ENCODE measurements at places on chromosomes 13 and 19.

DNA sequence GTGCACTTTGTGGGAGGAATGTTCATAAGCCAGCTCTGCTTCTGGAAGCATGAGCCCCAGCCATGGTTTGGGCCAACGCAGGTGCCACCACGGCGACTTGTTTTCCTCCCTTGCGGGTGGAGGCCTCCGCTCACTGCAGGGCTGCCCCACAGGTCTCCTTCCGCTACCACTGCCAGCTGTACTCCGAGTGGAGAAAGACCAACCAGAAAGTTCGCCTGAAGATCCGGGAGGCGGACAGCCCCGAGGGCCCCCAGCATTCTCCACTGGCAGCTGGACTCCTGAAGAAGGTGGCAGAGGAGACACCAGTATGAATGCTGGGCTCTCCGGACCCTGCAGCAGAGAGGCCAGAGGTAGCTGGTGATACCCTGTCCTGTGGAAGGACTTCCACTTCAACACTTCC is 6.5 kb upstream of the HNRNPM start:
- no peak for DNase-seq

GRCh38 chr13:45332036-45332830 is 8.8 kb downstream of the TPT1 start:
- peak; percentile 54 for DNase-seq

DNA sequence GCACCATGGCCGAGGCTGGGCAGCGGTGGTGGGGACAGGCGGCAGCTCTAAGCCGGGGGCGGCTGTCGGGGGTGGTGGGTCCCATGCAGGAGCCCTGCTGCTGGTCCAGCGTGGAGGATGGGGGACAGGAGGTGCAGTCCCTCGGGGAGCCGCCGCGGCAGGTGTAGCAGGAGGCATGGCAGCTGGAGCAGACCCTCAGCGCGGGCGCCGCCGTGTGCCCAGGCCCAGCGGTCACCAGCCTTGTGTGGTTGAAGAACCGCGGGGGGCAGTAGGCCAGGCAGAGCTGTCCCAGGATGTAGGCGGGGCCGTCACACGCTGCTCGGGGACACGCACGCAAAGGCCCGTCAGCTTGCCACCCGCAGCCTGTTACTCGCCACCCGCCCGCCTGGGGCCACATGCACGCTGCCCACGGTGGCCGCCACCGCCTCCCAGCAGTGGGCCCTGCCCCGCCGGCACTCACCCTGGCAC is 2.9 kb upstream of the C19orf25 start:
- no peak for DNase-seq

DNA sequence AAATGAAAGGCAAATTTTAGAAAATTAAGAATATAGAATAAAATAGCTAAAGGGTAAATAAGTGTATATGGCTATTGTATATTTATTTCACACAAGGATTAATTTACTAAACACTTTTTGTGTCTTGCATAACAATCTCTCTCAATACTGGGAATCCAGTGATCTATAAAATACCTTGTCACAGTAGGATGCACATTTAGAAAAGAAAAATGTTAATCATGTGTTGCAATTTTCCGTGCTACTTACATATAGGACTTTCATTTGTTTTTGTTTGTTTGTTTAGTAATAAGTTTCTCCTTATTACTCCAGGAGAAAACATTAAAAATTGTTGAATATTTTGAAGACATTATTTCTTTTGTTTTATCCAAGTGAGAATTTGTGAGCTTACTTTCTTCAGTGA is 1533.3 kb downstream of the SLITRK5 start:
- no peak for DNase-seq

- DNase-seq = no peak
Observed at GRCh38 chr19:16638666-16639065, 10.7 kb upstream of the MED26 start.

DNA sequence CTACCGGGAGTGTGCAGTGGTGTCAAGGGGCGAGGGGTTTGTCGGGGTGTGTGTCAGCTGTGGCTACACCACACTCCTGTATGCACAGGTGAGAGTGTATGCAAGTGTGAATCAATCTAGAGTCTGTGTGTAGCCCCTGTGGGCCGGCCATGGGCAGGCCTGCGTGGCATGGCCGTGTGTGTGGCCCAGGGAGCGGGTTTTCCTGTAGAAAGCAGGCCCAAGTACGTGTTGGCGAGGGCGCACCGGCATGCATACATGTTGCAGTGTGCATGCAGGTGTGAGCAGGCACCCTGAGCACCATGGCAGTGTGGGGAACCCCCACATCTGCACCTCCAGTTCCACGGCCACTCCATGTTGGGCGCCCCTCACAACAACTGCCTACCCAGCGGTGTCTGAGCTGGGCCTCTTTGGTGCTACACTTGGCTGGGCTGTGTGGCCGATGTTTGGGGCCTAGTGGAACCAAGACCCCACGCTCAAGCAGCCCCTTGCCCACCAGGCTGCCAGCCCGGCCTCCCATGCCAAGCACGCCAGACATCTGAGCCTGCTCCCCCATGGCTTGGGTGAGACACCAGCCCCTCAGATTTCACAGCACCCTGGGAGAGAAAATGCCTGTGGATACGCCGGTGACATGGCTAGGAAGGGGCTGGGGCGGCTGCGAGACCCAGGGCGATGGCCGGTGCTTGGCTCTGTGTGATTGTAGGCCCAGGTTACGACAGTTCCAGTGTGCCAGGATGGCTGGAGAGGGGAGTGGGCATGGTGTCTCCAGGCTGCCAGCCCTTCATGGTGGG is 2.1 kb downstream of the NFIX start:
- no peak for DNase-seq

DNA sequence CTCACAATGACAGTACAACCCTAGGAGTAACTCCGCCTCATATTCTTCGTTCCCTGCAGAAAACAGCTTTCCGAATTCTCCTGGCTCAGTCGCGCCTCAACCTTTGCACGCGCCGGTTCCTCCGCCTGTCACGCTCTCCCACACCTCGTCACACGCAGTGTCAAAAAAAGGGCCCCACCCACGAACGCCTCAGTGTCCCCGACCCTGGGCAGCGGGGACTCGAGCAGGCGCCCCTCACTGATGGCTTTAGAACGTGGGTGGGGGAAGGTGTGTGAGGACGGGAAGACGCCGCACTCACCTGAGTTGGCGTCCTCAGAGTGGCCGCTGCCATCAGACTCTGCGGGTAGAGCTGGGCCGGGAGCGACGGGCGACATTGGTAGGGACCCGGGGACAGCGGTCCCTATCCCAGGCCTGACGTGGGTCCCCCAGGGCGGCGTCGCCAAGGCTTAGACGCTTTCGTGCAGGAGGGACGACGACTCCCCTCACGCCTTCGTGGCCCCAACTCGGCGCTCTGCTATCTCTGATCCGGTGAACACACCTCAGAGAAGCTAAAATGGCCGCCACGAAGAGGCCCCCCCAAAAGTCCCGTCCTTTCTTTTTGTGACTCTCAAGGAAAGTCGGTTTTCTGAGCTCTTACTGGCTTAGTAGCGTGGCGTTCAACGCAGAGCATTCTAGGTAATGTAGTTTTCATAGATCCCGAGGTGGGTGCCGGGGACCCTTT is at the start of gene ZNF154:
Gene ZNF154 (minus strand): TSS at position 564 of the 721 bp plus-strand sequence. CDS start 233 bp downstream, at position 331.
- no peak for DNase-seq

DNA sequence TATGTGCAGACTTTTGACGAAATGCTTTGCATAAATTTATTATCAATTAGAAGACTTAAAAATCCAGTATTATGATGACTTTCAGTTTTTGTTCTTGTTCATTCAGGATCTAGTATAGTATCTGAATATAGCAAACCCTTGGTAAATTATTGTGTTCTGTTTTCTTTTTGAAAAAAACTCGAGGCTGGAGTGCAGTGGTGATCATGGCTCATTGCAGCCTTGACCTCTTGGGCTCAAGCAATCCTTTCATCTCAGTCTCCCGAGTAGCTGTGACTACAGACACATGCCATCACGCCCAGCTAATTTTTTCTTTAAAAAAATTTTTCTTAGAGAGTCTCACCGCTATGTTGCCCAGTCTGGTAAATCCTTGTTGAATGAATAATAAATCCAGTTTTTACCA is 4.6 kb downstream of the FARP1 start:
- DNase-seq = no peak
